Osteoblast (primary cell): ENCODE measurements at places on chromosomes 6 and 20. TPM values are rescaled to one million over a fixed set of nuclear protein-coding genes. Genes with fewer than 3 reads are reported as not detected.

SLC17A3 gene
- total RNA-seq: not detected in 2 replicates

NNAT gene
- total RNA-seq: not detected in 2 replicates

TP53TG5 gene
- not detected in 2 replicates for total RNA-seq

PXDC1 gene
- 144 and 161 TPM in 2 replicates for total RNA-seq

HLA-G gene
- total RNA-seq: not detected in 2 replicates

BPIFB2 gene
- not detected in 2 replicates for total RNA-seq
